ENCODE measurements at places on chromosomes 1 and 21. TPM values are rescaled to one million over a fixed set of nuclear protein-coding genes. Genes with fewer than 3 reads are reported as not detected.

Gene SAMD13
- total RNA-seq = 4.6 TPM

DNA sequence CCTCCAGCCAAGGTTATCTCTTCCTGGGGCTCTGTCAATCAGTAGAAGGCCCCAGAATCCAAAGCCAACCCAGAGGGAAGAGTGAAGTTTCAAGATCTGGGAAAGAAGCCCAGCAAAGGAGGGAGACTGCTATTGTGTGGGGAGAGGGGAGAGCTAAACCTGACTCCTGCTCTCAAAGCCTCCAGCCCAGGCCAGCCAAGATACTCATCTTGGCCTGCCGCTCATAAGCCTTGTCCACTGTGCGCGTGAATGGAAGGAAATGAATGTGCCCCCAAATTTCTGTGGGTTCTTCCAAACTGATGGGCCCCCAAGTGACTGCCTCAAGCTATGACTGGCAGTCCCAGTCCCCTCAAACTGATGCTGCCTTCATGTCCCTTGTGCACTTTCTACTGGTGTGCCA lies 2.0 kb downstream of the PLXNA2 start:
- no peaks in the 10 kb centered on the region for H3K36me3 ChIP-seq
- DNase-seq = no peak
- no peak overlapping the region for H3K27ac ChIP-seq
- no peak overlapping the region for H3K4me3 ChIP-seq

Gene TMCC2
- total RNA-seq = 12.1 TPM

DNA sequence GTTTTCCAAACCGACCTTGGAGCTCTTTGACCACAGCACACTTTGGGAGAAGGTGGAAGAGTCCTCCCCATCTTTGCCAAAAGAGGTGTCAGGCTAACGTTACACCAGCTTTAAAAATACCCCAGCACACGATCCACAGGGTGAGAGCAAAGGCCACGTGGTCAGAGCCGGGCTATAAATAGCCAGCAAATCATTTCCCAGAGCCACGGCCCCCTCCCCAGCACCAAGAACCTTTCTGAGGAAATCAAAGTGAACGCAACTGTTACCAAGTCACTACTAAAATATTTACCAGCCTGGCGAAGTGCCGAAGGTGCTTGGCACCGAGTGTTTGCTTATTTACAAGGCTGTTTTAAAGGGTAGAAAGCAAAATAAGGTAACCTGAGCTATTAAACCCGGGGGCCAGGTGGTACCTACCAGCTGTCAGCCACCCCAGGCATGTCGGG lies 72.4 kb downstream of the CASZ1 start:
- peaks cover 49% of the 10 kb centered on the region for H3K4me1 ChIP-seq
- no peak for DNase-seq
- no peak overlapping the region for H3K27ac ChIP-seq
- no peak overlapping the region for H3K4me3 ChIP-seq

Gene CLIC6
- total RNA-seq = 0.12 TPM

Gene SLC6A9
- total RNA-seq = 1.4 TPM

- H3K27me3 ChIP-seq = no peaks in the 10 kb centered on the region
- peaks cover 24% of the 10 kb centered on the region for H3K4me1 ChIP-seq
- no peaks in the 10 kb centered on the region for H3K36me3 ChIP-seq
- no peak overlapping the region for H3K4me3 ChIP-seq
Observed at GRCh38 chr1:244371242-244372141, 80.2 kb downstream of the ADSS2 start.

Gene SRP9
- 751 TPM for total RNA-seq

Gene SLC5A9
- total RNA-seq = not detected

GRCh38 chr1:32989160-32990050 lies 24.8 kb upstream of the RNF19B start:
- no peak overlapping the region for H3K27ac ChIP-seq
- DNase-seq = no peak
- no peaks in the 10 kb centered on the region for H3K36me3 ChIP-seq
- H3K4me3 ChIP-seq = no peak overlapping the region
- no peaks in the 10 kb centered on the region for H3K27me3 ChIP-seq
- peaks cover 13% of the 10 kb centered on the region for H3K4me1 ChIP-seq

DNA sequence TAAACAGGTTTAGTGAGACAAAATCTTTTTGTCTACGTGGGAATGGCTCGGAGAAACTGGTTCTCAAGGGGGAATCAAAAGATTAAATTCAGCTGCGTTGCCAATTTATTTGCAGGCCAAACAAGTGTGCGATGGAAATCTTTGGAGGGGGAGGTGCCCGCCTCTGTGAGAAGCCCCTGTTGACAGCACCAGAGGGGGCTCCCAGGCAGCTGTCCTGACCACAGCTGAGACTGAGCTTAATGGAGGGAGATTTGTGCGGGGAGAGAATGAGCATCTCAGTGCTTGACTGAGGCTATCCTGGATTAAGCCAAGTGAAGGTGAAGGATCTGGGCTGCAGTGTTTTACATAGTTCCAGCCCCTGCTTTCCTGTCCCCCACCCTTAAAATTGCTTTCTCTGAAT lies 169.7 kb downstream of the ATG4C start:
- peaks cover 15% of the 10 kb centered on the region for H3K4me1 ChIP-seq
- H3K36me3 ChIP-seq = no peaks in the 10 kb centered on the region
- H3K4me3 ChIP-seq = no peak overlapping the region
- H3K27me3 ChIP-seq = no peaks in the 10 kb centered on the region
- H3K27ac ChIP-seq = no peak overlapping the region

GRCh38 chr1:183168308-183168707 lies 17.8 kb upstream of the LAMC2 start:
- no peak overlapping the region for H3K4me3 ChIP-seq
- no peaks in the 10 kb centered on the region for H3K27me3 ChIP-seq
- no peaks in the 10 kb centered on the region for H3K36me3 ChIP-seq
- no peak for DNase-seq

- H3K36me3 ChIP-seq = no peaks in the 10 kb centered on the region
- H3K4me1 ChIP-seq = peaks cover 2% of the 10 kb centered on the region
- no peak for DNase-seq
- H3K4me3 ChIP-seq = no peak overlapping the region
- no peak overlapping the region for H3K27ac ChIP-seq
Observed at GRCh38 chr1:212667223-212668139, 32.2 kb downstream of the BATF3 start.

- peak; percentile 65 for DNase-seq
- no peak overlapping the region for H3K4me3 ChIP-seq
- H3K36me3 ChIP-seq = no peaks in the 10 kb centered on the region
- no peaks in the 10 kb centered on the region for H3K27me3 ChIP-seq
- no peak overlapping the region for H3K27ac ChIP-seq
Observed at GRCh38 chr1:244796719-244797406, 38.6 kb upstream of the COX20 start.

DNA sequence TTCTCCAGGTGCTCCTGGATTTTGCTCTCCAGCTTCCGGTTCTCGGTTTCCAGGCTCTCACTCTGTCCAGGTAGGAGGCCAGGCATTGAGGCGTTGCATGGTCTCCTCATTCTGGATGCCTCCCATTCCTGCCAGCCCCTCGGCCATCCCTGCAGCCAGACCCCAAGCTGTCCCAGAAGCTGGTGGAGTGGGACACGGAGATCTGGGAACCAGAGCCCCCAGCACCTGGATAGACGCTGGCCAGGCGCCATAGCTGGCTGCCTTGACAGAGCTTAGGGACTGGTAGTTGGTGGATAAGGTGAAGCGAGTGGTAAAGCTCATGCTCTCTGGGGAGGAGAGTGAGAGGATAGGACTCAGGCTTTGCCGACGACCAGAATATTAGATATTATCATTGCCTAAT lies 29.6 kb downstream of the RAP1A start:
- H3K36me3 ChIP-seq = no peaks in the 10 kb centered on the region
- DNase-seq = no peak
- H3K4me1 ChIP-seq = no peaks in the 10 kb centered on the region

Gene OR2L13
- not detected for total RNA-seq

GRCh38 chr1:1597275-1597930 lies 2.5 kb downstream of the FNDC10 start:
- H3K4me1 ChIP-seq = peaks cover 10% of the 10 kb centered on the region
- peaks cover 64% of the 10 kb centered on the region for H3K27me3 ChIP-seq
- H3K36me3 ChIP-seq = no peaks in the 10 kb centered on the region
- DNase-seq = peak; percentile 52
- no peak overlapping the region for H3K27ac ChIP-seq

- H3K4me3 ChIP-seq = no peak overlapping the region
- no peaks in the 10 kb centered on the region for H3K4me1 ChIP-seq
- H3K27me3 ChIP-seq = no peaks in the 10 kb centered on the region
- no peak for DNase-seq
- H3K36me3 ChIP-seq = no peaks in the 10 kb centered on the region
- H3K27ac ChIP-seq = no peak overlapping the region
Observed at GRCh38 chr21:42040411-42041180, 30.4 kb upstream of the ZBTB21 start.

Gene C4BPB
- total RNA-seq = not detected

GRCh38 chr1:204842892-204843291 lies 27.8 kb upstream of the NFASC start:
- no peak for DNase-seq
- H3K27me3 ChIP-seq = no peaks in the 10 kb centered on the region
- H3K4me3 ChIP-seq = no peak overlapping the region
- H3K27ac ChIP-seq = no peak overlapping the region
- H3K36me3 ChIP-seq = no peaks in the 10 kb centered on the region

- no peak for DNase-seq
- H3K36me3 ChIP-seq = no peaks in the 10 kb centered on the region
- H3K27ac ChIP-seq = no peak overlapping the region
- no peaks in the 10 kb centered on the region for H3K4me1 ChIP-seq
- H3K27me3 ChIP-seq = no peaks in the 10 kb centered on the region
Observed at GRCh38 chr1:79431340-79431739, 424.8 kb upstream of the ADGRL4 start.

DNA sequence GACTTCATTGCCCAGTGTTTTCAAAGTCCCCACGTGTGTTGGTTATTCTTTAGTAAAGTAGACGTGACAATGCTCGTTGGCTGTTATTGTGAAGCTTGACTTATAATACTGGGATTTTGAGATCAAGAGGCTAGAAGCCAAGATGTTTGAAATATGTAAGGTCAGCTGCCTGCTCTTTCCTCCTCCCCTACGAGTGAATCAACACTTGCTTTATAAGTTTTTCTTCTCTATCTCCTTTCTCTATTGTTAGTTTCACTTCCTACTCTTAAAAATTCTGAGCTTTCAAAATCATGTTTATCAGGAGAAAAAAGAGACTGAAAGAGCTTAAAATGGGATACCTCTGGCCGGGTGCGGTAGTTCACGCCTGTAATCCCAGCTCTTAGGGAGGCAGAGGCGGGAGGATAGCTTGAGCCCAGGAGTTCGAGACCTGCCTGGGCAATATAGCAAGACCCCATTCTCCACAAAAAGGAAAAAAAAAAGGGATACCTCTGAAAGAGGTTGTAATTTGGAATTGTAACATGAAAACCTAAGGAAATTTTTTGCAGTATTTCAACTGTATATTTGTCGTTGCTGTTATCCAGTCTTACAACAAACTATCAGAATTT lies 72.0 kb downstream of the EPB41 start:
- no peak for DNase-seq
- no peaks in the 10 kb centered on the region for H3K27me3 ChIP-seq
- H3K36me3 ChIP-seq = peaks cover 8% of the 10 kb centered on the region
- no peak overlapping the region for H3K4me3 ChIP-seq
- H3K4me1 ChIP-seq = peaks cover 17% of the 10 kb centered on the region

GRCh38 chr1:150730130-150730721 lies 9.5 kb upstream of the HORMAD1 start:
- H3K27ac ChIP-seq = no peak overlapping the region
- H3K4me1 ChIP-seq = no peaks in the 10 kb centered on the region
- DNase-seq = no peak

Gene PRKAA2
- total RNA-seq = 25.8 TPM

Gene SH2D1B
- total RNA-seq = not detected

DNA sequence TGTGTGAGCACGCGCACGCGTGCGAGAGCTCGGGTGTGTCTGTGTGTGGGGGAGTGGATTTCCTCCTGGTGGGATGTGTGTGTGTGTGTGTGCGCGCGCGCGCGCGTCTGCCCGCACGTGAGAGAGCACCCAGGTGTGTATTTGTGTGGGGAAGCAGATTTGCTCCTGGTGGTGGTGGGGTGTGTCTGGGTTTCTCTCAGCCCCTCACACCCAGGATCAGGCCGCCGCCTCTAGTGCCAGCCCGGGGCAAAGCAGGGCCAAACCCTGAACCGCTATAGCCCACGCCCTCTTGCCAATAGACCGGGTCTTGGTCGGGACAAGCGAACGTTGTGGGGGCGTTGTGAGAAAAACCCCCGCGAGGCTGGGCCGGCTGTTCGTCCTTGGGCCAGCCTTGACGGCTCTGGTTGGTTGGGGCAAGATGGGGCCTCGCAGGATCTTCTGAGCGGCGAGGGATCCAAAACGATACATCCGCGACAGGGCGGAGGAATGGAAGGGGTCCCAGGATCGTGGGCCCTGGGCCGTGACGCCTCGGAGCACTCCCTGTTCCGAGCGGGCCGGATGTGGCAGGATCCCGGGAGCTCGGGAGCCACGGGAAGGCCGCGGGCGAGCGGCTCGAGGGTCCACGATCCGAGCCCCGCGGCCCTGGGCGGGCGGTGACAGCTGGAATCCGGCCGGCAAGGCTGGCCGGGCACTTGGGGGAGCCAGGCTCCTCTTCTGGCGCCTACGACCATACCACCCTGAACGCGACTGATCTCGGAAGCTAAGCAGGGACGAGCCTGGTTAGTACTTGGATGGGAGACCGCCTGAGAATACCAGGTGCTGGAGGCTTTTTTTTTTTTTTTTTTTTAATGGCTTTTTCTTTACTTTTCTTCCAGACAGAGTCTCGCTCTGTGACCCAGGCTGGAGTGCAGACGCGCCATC lies 68.2 kb downstream of the RNF187 start:
- peak; percentile 16 for DNase-seq
- H3K27me3 ChIP-seq = peaks cover 36% of the 10 kb centered on the region
- H3K4me3 ChIP-seq = no peak overlapping the region
- no peaks in the 10 kb centered on the region for H3K4me1 ChIP-seq
- no peak overlapping the region for H3K27ac ChIP-seq

Gene RNU11
- not detected for total RNA-seq

DNA sequence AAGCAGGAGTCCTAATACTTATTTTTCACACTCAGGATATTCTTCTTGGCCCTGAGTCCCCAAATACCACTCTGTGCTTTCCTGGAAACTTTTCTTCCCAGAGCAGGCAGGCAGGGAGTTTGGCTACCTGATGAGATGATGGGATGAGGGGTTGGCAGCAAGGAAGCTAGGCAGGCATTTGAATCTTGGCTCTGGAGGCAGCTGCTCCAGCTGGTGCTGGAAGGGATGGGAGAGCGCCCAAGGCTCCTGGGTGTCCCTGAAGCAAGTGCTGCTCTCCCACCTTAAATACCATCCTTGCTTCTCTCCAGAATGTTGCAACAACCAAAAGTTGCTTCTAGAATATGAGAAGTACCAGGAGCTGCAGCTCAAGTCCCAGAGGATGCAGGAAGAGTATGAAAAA lies 48.0 kb upstream of the TMEM125 start:
- H3K36me3 ChIP-seq = no peaks in the 10 kb centered on the region
- H3K27me3 ChIP-seq = no peaks in the 10 kb centered on the region

Gene SLC9C2
- not detected for total RNA-seq

Gene ERG
- not detected for total RNA-seq

- no peaks in the 10 kb centered on the region for H3K36me3 ChIP-seq
- H3K4me3 ChIP-seq = no peak overlapping the region
- H3K27me3 ChIP-seq = no peaks in the 10 kb centered on the region
- no peak overlapping the region for H3K27ac ChIP-seq
- H3K4me1 ChIP-seq = no peaks in the 10 kb centered on the region
Observed at GRCh38 chr21:18041012-18041411, 203.6 kb upstream of the CHODL start.

- DNase-seq = no peak
- no peaks in the 10 kb centered on the region for H3K36me3 ChIP-seq
- H3K27me3 ChIP-seq = no peaks in the 10 kb centered on the region
- peaks cover 8% of the 10 kb centered on the region for H3K4me1 ChIP-seq
- no peak overlapping the region for H3K27ac ChIP-seq
Observed at GRCh38 chr1:210800756-210801155, 333.2 kb downstream of the KCNH1 start.

Gene CD1B
- total RNA-seq = not detected

Measured in neural progenitor cell (in vitro differentiated cells).